ENCODE measurements at places on chromosomes 6 and 20.

- DNase-seq: no peak
Observed at GRCh38 chr6:137472641-137473137, 21.5 kb downstream of the OLIG3 start.

- DNase-seq: no peak
Observed at GRCh38 chr20:58788896-58789544, 61.7 kb downstream of the GNAS-AS1 start.

GRCh38 chr20:18837718-18838117, 24.1 kb downstream of the SCP2D1 start:
- DNase-seq: no peak

- DNase-seq: no peak
Observed at GRCh38 chr6:27553123-27553904, 80.4 kb upstream of the ZNF184 start.

DNA sequence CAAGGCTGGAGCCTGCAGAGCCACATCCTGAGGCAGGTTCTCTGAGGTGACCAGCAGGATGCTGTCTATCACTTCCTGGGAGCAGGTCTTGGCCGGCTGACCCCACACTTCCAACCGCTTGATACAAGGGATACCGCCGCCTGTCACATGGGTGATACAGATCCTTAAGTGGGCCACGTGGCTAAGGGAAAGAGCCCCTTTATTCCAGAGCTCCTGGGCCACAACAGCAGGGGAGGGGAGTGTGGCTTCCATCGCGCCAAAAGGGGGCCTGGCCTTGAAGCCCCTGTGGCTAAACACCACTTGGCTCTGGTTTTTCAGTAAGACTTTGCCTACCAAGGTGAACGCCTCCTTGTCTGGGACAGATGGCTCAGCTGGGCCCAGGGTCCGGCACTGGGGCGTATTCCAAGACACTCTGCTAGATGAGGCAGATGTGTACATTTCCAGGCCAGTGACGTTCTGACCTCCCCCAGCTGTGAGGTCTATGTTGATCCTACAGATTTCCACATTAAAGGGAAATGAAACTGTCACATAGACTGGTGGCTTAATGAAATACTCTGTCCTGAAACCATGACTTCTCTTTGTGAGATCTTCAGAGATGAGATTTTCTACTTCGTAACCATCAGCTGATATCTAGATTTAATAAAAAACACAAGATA, 37.6 kb upstream of the AVP start:
- DNase-seq: no peak

- DNase-seq: no peak
Observed at GRCh38 chr6:80174900-80175572, 68.6 kb downstream of the BCKDHB start.

GRCh38 chr20:63005365-63005861, 1.4 kb downstream of the BHLHE23 start:
- DNase-seq: no peak

DNA sequence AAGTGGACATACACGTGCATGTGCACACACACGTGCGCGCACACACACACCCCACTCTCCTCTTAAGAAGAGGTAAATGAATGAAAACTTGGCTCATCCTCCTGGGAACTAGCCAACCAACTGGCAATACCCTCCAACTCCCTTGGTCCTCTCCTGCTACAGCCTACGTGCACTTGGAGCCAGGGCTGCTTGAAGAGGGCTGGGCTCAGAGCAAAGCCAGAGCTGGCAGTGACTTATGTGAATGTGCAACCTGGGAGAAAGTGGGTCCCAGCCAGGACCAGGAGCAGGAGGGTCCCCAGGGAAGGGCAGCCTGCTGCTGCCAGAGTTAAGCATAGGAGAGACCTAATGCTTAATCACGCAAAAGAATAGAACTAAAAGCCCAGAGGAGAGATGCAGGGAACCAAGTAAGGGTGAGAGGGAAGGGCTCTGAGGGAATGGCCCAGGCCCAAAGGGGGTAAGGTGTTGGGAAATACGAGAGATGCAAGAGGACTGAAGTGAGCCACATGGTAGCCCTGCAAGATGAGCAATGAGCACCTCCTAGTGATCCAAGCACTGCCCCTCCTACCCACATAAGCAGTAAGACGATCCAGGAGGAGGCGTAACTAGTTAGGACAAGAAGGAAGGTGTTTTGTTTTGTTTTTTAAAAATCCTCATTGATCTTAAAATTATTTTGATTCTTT, 24.7 kb downstream of the TRAF3IP2 start:
- no peak for DNase-seq

GRCh38 chr6:138592749-138593123, 93.4 kb upstream of the NHSL1 start:
- no peak for DNase-seq

GRCh38 chr6:111381123-111381522, 101.9 kb downstream of the REV3L start:
- DNase-seq: no peak

- no peak for DNase-seq
Observed at GRCh38 chr6:157684620-157685299, 138.3 kb upstream of the SNX9 start.

DNA sequence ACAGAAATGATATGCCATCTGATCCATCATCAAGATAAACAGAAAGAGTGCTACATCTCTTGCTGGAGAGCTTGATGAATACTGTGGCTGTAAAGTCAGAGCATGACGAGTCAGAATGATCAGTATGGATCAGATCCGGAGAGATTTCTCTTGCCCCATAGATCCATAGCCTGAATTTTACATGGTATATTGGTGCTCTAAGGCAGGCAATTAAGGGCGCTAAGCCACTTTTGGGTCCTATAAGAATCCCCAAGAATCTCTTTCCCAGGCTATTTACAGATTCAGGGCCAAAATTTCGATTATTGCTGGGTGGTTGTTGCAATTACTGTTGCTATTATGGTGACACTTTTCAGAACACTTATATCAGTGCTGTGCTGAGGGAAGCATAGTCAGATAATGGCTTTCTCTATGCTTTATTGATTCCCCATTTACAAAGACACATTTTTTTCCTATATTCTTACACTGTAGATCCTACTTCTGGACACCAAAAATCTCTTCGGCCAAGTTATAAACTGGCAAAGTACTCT, 94.4 kb downstream of the ADGRB3 start:
- no peak for DNase-seq

GRCh38 chr6:40937491-40937890, 101.5 kb downstream of the UNC5CL start:
- DNase-seq: no peak

DNA sequence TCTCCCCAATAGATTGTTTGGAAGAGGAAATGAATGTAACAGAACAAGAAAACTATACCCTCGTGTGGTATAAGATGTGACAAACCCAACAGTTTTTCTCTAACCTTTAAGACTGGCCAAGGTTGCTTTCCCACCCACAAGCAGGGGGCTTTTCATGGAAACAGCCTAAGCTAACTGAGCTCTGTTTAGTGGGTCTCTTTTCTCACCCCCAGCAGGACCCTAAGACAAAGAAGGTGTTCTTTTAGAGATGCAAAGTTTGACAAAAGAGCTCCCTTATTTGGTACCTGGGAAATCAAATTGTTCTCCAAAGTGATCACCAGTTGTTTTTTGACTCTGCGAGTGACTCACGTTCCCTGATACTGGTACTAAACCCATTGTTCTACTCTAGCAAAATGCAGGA, 59.1 kb downstream of the MBOAT1 start:
- no peak for DNase-seq

DNA sequence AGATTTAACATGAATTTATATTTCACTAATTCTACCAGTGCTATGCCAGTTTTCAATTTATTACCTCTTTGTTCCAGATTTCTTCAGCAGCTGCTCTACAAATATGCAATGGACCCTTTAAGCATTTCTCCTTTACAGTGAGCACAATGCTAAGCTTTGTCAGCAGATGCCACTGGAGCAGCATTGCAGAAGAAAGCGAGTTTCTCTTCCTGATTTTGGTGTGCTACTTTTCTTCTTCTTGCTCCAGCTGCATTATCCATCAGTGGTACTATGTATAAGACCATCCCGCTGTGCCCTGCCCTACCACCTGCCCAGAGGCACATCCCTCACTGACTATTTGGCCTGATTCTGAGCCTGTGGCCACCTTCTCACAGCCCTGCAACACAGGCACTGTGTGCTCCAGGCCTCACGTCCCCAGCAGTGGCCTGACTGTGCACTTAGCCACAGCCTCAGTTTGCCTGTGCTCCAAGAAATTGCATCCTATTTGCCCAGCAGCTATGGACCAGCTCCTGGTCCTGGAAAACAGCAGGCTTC, 84.1 kb downstream of the TNFAIP3 start:
- no peak for DNase-seq

GRCh38 chr6:31113861-31114540, 599 bp upstream of the PSORS1C1 start:
- no peak for DNase-seq

- DNase-seq: no peak
Observed at GRCh38 chr6:113089056-113089455, 741.9 kb downstream of the RFPL4B start.

GRCh38 chr20:35772563-35773058, 796 bp downstream of the PHF20 start:
- DNase-seq: no peak

DNA sequence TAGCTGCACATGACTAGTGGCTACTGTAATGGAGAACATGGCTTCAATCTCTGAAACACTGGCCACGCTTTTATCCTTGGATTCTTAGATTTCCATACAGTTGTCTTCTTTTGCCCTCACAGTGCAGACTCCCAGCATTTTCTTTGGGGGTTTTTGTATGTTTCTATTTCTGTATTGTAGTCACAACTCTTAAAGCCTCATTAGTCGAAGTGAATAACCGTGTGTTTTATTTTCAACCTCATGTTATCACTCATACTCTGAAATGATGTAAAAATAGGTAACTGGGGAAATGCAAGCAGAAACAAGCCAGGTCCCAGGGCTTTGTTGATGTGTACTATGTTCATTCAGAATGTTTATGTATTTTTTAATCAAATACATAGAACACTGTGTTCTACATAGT, 162.9 kb downstream of the JARID2 start:
- no peak for DNase-seq

DNA sequence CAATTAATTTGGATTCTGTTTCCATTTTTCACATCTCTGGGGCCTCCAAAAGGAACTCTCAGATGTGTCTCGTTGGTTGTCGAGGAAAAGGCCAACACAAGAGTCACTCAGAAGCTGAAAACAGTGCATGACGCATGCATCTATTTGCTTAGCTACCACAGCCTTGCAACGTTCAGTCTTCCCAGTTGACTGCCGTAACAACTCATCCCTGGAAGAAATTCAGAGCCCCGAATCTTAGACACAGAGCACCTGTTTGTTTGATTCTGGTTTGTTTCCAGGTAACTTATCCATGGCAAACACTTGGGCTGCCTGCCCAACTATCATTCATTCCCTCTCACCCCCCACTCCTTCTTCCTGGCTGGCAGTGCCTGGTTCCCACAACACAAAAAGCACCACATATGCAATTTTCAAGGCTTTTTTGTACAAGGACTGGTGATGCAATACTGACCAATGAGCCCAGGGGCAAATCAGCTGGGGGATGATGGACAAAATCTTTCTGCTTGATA, 60.5 kb downstream of the ZMYND8 start:
- no peak for DNase-seq

DNA sequence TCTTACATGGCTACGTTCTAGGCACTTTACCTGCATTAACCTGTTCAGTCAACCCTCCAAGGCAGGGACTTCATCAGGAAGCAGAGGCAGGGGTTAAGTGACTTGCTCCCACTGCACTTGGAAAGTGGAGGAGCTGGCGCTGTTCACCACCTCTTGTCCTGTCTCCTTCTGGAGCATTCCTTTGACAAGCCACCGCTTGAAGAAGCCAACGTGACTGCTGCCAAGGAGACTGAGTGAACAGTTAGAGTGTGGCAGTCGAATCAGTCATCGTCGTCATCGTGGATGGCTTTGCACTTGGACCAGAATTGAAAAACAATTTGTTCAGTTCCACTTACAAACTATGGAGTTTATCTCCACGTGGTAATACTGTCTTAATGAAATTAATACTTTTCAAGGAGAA, 60.9 kb downstream of the TULP4 start:
- DNase-seq: no peak

DNA sequence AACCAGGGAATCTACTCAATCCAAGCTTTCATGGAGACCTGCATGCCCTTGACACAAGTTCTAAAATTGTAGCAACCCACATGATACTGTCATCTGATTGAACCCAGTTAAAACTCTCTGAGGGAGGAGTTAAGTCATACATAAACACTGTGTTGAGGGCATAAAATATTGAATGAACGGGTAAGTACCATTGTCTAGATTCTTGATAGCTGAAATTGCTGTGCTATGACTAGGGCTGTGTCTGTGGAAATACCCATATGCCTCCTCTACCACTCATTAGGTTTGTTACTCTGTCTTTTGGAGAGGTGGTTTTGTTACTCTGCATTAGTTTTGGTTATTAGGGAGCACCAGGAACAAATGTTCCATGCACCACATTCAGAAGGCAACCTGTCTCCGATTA, 7.6 kb downstream of the ENPP4 start:
- DNase-seq: no peak
